ENCODE measurements at places on chromosomes 3 and 15.

DNA sequence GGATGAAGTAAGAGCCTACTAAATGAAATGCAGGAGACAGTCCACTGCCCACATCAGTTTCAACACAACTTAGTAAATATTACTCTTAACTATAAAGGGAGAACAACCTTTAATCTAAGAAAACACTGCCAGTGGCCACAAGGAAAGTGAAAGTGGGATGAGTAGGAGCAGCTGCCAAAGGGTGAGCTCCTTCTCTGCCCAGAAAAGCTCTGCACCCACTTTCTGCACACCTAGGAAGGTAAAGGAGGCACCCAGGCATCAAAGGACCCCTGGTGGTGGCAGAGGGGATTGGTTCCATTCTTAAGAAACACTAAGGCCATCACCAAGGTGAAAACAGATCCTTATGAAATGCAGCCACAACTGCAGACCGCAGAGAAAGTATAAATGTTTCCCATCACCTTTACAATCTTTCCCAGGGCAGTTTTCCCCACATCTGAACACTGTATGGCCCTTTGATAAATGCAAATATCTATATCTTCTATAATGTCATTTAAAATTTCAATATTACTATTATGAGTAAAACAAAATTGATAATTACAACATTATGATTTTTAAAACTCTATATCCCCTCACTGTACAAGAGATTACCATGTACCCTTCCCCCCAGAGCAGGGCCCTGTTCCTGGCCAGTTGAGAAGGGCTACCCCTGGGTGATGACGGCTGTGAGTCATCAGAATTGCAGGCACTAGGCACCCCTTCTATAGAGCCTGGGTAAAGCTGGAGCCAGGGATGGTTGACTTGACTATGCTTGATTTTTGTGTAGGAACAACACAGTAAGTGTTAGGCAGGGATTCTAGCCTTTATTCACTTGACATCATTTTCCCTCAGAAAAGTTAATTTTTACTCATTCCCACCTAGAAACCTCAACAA lies 92.0 kb downstream of the SNRK start:
- no peak for DNase-seq

DNA sequence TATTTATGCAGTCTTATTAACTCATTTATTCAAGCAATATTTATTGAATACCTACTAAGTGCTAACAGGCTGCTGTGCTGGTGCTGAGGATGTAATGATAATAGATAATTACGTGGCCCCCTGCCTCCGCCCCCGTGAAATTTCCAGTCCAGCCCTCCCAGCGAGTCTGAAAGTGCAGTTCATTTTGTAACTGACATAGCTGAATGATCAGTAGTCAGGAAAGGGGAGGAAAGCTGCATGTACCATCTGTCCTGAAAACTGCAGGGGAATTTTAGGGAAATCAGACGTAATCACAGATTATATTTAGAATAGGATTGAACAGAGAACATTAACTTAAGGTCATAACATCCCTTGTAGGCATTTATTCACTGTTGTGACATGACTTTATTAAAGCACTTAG lies 736.8 kb downstream of the MCTP2 start:
- no peak for DNase-seq

- no peak for DNase-seq
These were observed 12.3 kb upstream of the CTDSPL start for GRCh38 chr3:37849146-37849923.

GRCh38 chr15:65067645-65068402 lies at the start of gene RASL12:
TSS of gene RASL12 (minus strand) at chr15:65067991. CDS start at chr15:65067835, 156 bp downstream.
- no peak for DNase-seq

GRCh38 chr15:80568876-80569605 lies 126.1 kb upstream of the ABHD17C start:
- no peak for DNase-seq

DNA sequence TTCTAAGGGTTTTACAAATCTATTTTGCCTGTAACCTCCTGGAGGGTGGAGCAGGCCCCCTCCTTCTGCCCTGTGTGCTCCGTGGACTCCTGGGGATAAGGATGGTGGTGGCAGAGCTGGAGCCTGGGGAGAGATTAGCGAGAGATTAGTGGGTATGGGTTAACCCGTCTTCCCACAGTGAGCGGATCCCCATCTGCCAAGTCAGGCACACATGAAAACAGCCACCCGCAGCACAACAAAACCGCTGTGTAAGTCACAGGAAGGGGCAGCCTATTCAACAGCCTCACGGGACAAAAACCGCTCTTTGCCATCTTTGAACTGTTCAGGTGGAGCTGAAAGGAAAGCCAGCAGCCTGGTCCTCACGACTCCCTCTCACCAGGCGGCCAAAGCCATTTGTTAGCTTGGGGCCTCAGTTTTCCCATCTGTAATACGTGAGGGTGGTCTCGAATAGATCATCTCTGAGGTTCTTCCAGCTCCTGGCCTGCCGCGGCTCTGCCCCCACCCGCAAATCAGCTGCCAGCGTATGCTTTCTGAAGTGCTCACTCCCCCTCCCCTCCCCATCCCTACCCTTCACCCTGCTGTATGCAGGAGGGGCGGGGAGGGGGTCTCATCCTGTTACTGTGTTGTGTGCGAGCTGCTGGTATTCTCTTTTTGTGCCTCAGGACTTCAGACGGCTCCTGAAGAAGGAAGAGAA lies 43.6 kb downstream of the PDIA5 start:
- no peak for DNase-seq

DNA sequence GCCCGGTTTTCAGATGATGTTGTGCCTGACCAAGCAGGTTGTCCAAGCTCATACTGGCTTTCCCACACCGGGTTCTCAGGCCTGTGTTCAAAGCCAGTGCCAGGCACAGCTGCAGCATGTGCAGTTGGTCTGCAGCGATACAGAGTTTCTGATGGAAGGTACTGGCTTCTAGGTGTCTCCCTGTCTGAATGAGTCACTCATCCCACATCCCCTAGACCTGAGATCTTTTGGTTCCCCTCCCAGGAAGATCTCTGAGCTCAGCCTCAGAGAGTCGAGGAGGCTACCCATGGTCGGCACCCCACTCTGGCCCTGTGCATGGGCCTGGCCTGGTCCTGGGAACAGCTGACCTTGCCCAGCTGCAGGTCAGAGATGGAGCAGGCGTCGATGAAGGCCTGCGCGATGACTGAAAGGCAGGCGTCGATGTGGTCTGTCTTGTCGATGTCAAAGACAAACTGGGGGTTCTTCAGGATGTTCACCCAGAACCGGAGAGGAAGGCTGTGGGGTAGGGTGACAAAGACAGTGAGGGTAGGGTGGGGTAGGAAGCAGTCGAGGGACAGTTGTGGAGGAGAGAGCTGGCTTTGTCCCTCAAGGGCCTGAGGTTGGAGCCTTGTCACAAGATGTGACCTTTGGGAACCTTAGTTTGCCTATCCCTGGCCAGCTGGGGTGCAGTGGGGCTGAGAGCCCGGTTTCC lies 15.3 kb downstream of the H1-8 start:
- no peak for DNase-seq

- DNase-seq, result peak; percentile 40
These were observed 642.3 kb downstream of the RBMS3 start for GRCh38 chr3:29922992-29923746.

- no peak for DNase-seq
These were observed 7.7 kb upstream of the KY start for GRCh38 chr3:134658555-134658954.

- DNase-seq, result no peak
These were observed 27.2 kb upstream of the KCNMB3 start for GRCh38 chr3:179278151-179278550.

DNA sequence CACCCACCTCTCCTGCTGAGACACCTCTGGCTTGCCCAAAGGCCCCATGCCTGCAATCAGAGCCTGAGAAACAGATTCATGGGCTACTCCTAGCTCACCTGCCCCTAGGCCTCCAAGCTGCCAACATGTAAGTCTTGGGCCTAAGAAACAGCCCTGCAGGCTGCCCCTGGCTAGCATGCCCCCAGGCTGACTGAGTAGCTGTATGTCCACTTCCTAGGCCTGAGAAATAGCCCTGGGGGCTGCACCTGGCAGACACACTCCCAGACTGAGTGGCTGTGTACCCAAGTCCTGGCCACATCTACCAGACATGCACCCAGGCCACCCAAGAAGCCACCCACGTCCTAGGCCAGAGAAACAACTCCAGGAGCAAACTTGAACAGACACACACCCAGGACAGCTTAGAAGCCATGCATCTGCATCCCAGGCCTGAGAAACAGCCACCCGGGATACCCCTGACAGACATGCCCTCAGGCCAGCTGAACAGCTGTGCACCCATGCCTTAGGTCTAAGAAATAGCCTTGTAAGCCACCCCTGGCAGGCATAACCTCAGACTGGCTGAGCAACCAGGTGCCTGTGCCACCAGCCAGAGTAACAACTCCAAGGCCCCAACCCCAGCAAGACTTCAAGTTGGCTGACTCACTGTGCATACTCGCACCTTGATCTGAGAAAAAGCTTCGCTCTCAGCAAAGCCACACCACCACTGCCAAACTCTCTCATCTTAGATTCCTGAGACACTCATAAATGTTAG lies 12.0 kb upstream of the NRG4 start:
- no peak for DNase-seq

- no peak for DNase-seq
These were observed 853.5 kb downstream of the TUSC7 start for GRCh38 chr3:117563063-117563462.

DNA sequence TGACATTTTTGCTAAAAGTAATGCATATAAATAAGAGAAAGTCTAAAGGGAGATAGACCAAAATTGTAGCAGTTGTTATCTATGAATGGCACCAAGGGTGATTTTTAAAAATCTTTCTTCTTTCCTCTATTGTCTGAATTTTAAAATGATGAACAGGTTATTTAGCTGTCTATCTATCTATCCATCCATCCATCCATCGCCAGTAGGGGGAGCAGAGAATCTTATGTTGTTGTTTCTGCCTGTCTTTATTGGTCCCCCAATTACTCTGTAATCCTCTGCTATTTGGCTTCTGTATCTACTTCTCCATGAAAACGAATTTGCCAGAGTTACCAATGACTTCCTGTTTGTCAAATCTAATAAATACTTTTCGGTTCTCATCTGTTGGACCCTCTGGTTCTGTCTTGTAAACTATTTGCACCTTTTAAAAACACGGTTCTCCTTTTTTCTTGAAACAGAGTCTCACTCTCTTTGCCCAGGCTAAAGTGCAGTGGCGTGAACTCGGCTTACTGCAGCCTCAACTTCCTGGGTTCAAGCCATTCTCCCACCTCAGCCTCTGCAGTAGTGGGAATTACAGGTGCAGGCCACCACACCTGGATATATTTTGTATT lies 86.0 kb downstream of the ECT2 start:
- DNase-seq, result peak; percentile 39

DNA sequence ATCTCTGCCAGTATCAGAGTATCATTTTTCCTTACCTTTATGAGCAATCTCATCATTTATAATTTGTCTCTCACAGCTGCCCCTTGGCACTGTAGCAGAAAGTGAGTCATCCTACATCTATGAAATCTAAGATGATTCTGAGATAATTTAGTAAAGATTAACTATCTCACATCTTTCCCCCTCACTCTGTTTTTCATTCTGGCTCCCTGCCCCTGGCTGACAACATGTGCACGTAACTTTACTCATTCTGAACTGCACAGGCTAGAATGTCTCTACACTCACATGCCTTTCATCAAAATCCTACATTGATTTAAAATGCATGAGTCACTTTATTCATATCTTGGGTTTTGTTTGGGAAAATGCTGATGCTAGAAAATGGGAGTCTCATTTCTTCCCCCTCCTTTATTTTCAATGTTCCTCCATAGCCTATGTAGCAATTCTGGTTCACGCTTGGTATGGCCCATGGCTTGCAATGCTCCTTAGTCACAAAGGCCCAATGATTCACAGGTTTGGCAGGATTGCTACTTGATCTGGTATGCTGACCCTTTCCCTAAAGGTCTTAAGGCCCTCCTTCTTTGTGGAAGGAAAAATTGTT lies 838.5 kb downstream of the TUSC7 start:
- DNase-seq, result no peak

DNA sequence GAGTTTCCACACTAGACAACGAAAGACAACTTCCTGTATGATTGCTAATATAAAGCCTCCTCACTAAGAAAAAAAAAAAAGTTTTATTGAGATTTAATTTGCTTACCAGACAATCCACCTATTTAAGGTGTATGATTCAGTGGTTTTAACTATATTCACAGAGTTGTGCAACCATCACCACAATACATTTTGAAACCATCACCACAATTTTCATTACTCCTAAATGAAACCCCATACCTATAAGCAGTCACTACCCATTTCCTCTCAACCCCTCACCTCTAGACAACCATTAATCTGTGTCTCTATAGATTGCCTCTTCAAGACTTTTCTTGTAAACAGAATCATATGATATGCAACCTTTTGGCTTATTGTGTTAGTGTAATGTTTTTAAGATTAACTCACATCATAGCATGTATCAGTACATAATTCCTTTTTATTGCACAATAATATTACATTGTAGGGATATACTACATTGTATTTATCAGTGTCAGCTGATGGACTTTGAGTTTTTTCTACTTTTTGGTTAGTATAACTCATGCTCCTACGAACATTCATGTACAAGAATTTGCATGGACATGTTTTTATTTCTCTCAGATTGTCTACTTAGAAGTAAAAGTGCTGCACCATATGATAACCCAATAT lies 339.7 kb downstream of the NLGN1 start:
- DNase-seq, result no peak

- no peak for DNase-seq
These were observed 1220.6 kb upstream of the CADM2 start for GRCh38 chr3:83738202-83738601.

DNA sequence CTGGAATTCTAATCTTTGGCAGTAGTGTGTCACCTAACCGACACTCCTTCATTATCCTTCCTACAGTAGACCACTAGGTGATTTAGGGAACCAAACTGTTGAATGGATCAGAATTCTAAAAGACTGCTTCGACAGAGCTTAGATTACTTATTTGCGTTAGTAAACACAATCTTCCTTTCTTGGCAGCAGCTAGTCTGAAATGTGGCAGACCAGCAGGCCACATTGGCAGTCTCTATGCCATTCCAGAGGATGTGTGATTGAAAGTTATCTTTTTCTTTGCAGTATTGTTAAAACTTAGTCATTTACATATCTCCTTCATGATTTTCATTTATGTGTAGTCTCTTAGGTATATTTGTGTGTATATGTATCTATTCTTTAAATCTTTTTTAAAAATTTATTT lies 23.6 kb downstream of the MBNL1 start:
- DNase-seq, result no peak

DNA sequence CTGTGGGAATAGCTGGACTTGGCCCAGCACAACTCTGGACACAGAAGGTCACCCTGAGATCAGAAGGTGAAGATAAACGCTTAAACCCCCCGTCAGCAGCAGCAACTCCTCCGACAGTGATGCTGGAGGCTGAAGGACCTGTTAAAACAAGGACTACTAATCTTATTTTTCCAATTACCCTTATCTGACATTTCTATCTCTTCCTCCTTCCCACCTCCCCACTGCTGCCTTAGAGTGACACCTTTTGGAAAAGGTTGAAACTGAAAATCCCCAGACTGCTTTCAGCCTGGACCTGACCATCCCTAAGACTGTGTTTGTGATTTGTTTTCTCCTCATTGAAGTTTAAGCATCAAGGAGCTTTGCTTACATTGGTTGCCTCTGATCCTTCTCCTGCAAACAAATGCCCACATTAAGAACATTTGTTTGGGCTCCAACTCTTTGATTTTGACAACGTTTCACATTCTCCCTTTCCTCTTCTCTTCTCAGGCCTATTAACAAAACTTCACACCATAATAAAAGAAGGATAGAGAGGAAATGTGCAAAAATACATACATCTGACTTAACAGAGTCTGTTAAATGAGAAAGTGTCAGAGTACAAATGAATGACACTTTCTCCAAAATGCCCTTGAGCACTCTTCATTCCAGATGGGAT lies 410.6 kb upstream of the WNT5A start:
- DNase-seq, result no peak

Measured in kidney capillary endothelial cell (primary cell).